Activated CD8-positive, alpha-beta memory T cell treated with anti-CD3 and anti-CD28 coated beads for 48 hours (primary cell): ENCODE measurements at places on chromosomes 6 and 20.

- no peak for DNase-seq
Measured at GRCh38 chr6:72466971-72467566, 154.8 kb upstream of the KCNQ5 start.

DNA sequence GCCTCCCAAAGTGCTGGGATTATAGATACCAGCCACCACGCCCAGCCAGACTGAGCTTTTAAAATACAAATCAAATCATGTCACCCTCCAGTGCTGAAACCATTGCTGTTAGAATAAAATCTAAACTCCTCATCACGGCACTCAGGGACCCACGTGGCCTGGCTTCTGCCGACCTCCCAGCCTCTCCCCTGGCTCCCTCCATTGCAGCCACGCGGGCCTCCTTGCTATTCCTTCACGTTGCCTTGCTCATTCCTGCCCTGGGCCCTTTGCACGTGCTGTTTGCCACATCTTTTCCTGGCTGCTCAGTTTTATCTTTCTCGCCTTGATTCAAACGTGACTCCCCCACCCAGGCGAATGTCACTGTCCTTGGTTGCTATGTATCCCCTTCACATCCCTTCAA, 244.6 kb downstream of the PREX1 start:
- no peak for DNase-seq

- no peak for DNase-seq
Measured at GRCh38 chr6:1029141-1029540, 282.8 kb upstream of the FOXQ1 start.

- DNase-seq, result no peak
Measured at GRCh38 chr6:6176127-6176526, 144.3 kb downstream of the F13A1 start.

DNA sequence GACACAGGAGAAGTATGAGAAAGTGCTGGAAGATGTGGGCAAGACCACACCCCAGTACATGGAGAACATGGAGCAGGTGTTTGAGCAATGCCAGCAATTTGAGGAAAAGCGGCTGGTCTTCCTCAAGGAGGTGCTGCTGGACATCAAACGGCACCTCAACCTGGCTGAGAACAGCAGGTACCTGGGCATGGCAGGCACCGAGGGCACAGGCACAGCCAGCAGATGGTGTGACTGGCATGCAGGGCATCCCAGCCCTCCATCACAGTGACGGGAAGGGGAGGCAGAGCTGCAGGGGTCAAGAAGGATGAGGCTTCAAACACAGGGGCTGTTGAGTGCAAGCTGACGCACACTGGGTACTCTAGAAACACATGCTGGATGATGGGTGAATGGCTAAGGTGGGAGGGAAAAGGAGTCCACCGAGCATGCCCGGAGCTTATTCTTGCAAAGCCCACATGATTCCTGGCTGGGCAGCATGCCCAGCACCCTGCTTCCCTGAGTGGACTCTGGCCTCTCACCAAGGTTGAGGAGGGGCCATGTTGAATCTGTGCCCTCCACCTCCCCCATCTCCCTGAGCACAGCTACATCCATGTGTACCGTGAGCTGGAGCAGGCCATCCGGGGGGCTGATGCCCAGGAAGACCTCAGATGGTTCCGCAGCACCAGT, 26.3 kb downstream of the SPDEF start:
- no peak for DNase-seq

GRCh38 chr20:36726168-36726567, 19.7 kb downstream of the NDRG3 start:
- DNase-seq, result no peak

DNA sequence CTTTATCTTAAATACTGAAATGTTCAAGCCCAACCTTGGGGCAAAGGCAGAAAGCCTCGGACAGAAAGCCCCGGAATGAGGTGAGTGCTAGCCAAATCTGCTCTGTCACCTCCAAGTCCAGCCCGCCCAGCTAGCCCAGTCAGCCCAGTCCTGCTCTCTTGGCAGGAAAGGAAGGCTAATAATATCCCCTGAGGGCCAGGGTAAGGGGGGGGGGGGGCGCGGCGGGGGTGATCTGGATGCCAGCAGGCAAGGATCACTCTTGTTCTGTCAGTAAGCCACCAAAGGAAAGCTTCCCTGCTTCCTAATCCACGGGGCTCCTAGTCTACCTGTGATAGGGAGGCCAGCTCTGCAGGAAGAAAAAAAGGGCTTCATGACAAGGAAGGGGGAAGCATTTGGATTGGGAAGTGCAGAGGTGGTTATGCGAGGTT, 1.1 kb downstream of the NDRG3 start:
- no peak for DNase-seq
